Activated CD4-positive, alpha-beta T cell treated with anti-CD3 and anti-CD28 coated beads for 36 hours (primary cell): ENCODE measurements at places on chromosomes 1 and 21. TPM values are rescaled to one million over a fixed set of nuclear protein-coding genes. Genes with fewer than 3 reads are reported as not detected.

Gene MTMR11
- 1.3 TPM for total RNA-seq

Gene PAQR6
- total RNA-seq: 5.7 TPM

Gene LCE3D
- not detected for total RNA-seq

Gene RASAL2
- not detected for total RNA-seq

Gene SPRR1A
- total RNA-seq: not detected

Gene OR4F16
- not detected for total RNA-seq

Gene TXLNA
- 79.5 TPM for total RNA-seq

Gene ZSWIM5
- total RNA-seq: 0.69 TPM

Gene ATP6V1G3
- total RNA-seq: not detected

Gene DCDC2B
- total RNA-seq: not detected

Gene CFHR5
- total RNA-seq: not detected

Gene MORC3
- 23.9 TPM for total RNA-seq

Gene PEX14
- 25.1 TPM for total RNA-seq

Gene GJA8
- total RNA-seq: not detected

Gene HES3
- total RNA-seq: not detected

Gene PROK1
- total RNA-seq: not detected

Gene SLC37A1
- 18.2 TPM for total RNA-seq

Gene CRP
- not detected for total RNA-seq

Gene KRTAP6-3
- total RNA-seq: not detected

Gene ANKRD65
- not detected for total RNA-seq

Gene FNBP1L
- 1.4 TPM for total RNA-seq

Gene RER1
- total RNA-seq: 152 TPM

Gene C1orf167
- total RNA-seq: not detected

Gene JUN
- 25.5 TPM for total RNA-seq

Gene HHAT
- 0.82 TPM for total RNA-seq

Gene HES2
- not detected for total RNA-seq

Gene PAFAH2
- 6.6 TPM for total RNA-seq

Gene HCN3
- total RNA-seq: 2.3 TPM

Gene NPHS2
- total RNA-seq: not detected

Gene TNFAIP8L2
- total RNA-seq: 19.2 TPM

Gene SEMA4A
- total RNA-seq: 64.5 TPM

Gene GPR3
- total RNA-seq: 1.3 TPM

Gene SPATA21
- total RNA-seq: not detected

Gene ACTL8
- 0.09 TPM for total RNA-seq

Gene KRTAP21-2
- total RNA-seq: not detected

Gene MYBPHL
- not detected for total RNA-seq

Gene RAB25
- 0.46 TPM for total RNA-seq

Gene MPL
- total RNA-seq: not detected

Gene TGFB2
- not detected for total RNA-seq

Gene ELAPOR1
- total RNA-seq: 7.1 TPM

Gene KLHL21
- total RNA-seq: 15.7 TPM

Gene OSBPL9
- 46.2 TPM for total RNA-seq

Gene NCDN
- 21.1 TPM for total RNA-seq

Gene RXFP4
- total RNA-seq: not detected

Gene RNF186
- not detected for total RNA-seq

Gene CYP2J2
- 1.3 TPM for total RNA-seq

Gene S100A7
- total RNA-seq: not detected

Gene NPPB
- not detected for total RNA-seq

Gene FCRL2
- total RNA-seq: not detected

Gene PGLYRP4
- total RNA-seq: 0.09 TPM

Gene SV2A
- 8.5 TPM for total RNA-seq

Gene SELP
- 1.4 TPM for total RNA-seq

Gene F11R
- total RNA-seq: 16.9 TPM

Gene SPRR1B
- not detected for total RNA-seq
